COR-L47 (cell line): ENCODE measurements at places on chromosomes 16 and 17.

- no peak for DNase-seq
Measured at GRCh38 chr16:26951950-26952349, 114.8 kb upstream of the C16orf82 start.

GRCh38 chr16:63239065-63239570 lies 1202.9 kb upstream of the CDH8 start:
- no peak for DNase-seq

GRCh38 chr17:17844500-17844899 lies 7.7 kb upstream of the SREBF1 start:
- no peak for DNase-seq

DNA sequence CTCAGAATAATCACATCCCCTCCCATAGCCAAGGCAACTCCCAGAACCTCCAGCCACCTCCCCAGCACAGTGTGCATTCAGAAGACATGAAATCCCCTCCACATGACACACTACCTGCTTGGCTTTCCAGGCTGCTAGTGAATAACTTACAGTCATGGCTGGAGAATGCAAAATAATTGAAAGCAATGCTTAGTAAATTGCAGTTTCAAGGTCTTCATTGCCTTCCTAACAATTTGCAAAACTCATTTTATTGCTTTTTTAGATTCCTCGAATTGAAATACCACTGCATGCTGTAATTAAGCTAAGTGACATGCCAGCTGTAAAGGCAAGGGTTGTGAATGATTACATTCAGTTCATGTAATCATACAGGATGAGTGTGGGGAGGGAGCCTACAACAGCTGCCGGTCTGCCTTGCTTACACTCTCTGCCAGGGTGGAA lies 29.0 kb upstream of the HOXB13 start:
- DNase-seq = peak; percentile 3

DNA sequence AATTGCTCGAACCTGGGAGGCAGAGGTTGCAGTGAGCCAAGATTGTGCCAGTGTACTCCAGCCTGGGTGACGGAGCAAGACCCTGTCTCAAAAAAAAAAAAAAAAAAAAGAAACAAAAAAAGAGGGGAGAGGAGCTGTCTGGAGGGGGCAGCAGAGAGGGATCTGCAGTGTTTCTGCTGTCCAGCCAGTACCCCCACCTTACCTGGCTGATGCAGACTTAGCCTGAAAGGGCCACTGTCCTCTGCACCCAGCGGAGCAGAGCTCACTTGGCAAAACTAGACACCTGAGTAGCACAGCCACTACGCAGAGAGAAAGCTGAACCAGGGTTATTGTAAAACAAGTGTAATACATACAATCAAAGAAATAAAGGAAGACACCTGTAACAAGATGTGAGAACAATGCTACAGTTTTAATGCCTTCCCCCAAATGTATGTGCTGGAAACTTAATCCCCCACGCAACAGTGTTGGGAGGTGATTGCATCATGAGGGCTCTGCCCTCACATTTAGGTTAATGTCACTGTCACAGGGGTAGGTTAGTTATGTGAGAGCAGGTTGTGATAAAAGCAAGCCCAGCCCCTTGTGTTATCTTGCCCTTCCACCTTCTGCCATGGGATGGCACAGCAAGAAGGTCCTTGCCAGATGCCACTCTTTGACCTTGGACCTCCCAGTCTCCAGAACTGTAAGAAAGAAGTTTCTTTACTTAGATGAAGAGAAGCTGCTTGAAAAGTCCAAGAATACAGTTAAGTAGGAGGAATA lies 211.2 kb downstream of the RPTOR start:
- DNase-seq = no peak

DNA sequence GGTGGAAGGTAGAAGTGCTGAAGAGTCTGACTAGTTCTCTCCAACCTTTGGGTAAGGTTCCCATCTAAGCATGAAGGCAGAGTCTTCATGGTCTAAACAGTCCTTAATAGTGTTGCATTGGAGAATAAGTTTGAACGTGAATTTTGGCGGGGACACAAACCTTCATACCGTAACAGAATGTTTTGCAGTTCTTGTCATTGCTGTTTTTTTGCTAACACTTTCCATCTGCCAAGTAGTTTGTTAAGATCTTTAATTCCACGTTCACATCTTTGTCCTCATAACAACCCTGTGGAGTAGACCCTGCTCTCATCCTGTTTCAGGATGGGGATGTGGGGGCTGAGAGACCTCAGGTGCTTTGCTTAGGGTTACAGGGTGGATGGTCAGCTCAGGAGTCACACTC lies 936.9 kb upstream of the EEF2KMT start:
- DNase-seq = no peak

GRCh38 chr17:10127819-10128425 lies 70.5 kb downstream of the GAS7 start:
- DNase-seq = no peak

GRCh38 chr16:86901483-86901882 lies 323.1 kb downstream of the FOXL1 start:
- DNase-seq = no peak

DNA sequence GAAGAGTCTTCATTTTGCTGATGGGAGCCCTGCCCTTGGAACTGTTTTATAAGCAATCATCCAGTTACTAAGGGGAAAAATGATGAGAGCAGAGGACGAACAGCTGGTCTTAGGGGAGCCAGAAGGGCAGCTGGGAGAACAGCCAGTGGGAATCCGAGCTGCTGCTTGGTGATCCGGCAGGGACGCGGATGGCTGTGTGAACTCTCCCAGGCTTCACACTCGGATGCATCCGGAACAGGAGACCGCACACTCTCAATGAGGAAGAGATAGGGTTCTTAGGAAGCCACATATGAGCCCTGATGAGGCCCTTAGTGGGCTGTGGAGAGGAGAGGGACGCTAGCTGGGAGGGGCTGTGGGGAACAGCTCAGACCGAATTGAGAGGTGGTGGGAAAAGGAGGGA lies 5.0 kb upstream of the CACNG5 start:
- no peak for DNase-seq

DNA sequence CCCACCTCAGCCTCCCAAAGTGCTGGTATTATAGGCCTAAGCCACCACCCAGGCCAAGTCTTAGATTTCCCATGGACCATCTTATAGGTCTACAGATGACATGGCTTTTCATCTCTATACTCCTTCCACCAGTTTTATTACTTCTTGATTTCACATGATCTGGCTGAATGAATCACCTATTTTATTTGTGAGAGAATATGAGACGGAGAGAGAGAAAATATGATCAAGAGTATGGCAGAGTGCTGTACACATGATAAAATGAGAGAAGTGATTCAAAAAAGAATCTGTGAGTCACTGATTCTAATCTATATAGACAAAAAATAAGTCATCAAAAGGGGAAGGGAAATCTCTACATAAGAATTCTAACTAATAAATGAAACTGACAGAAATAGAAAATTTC lies 13.7 kb downstream of the ACSM1 start:
- DNase-seq = no peak

DNA sequence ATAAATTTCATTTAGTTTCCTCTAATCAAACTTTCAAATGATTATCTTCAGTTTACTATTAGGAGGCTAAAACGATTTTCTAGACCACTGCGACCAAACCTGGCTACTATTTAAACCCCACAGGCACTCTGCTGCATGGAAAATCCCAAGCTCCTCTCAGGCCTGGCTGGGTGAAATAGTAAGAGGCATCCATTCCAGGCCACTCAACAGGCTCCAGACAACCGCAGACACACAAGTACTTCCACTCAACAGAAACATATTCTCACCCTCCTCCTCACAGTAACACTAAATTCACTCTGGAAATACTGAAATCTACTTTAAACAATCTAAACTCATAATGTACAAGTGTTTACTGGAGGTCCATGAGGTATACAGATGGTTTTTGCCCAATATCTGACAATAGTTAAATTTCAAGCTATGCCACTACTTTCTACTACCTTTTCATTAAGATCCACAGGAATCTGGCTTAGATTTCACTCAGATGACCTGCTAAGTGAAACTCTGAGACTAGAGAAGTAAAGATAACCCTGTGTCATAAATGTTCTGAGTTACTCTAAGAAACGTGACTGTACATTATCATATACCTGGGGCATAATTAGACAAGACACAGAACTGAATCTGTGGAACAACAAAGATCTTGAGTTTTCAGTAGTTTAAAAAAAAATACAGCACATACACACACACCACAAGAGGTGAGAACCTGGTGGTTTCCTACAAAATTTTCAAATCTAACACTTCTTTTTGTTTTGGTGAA lies 10.4 kb downstream of the VPS53 start:
- DNase-seq = no peak

GRCh38 chr16:14600164-14600563 lies 29.9 kb downstream of the PARN start:
- no peak for DNase-seq

DNA sequence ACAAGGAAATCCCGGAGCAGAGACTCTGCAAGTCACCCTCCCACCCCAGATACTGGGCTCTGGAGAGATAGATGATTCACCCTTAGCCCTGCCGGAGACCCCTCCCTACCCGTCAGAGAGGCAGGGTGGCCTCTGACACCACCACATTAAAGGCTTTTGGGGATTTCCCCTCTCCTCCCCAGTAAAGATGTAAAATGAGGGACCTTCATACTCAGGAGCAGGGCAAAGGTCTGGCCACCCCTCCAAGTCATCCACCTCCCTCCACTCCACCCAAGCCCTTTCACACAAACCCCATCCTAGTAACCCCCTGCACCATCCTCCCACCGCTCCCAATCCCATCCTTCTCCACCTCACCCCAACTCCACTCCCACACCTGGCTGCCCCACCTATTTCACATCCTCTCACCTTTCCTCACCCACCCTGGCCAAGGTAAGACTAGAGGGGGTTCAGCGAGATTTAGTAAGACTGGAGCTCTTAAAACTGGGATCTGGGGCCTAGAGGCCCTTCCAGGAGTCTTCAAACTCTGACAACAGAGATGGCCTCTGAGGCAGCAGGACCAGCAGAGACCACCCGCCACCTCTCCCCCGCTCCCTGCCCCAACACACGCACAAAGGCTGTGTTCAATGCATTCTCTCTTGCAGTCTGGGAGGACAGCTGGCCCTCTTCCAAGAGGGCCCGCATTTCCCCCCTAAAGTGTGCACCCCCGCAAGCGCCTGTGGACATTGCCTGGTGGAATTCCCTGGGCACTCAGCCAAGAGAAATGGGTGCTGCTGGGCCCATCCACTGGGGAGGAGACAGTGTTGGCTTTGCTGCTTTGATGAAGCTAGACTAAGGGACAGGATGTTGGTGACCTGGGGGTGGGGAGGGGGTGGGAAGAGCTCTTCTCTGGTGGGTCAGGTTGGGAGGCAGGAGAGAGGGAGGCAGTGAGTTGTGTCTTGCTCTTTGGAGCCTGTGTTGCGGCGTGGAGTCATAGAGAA lies 1.1 kb downstream of the ABAT start:
- DNase-seq = no peak

DNA sequence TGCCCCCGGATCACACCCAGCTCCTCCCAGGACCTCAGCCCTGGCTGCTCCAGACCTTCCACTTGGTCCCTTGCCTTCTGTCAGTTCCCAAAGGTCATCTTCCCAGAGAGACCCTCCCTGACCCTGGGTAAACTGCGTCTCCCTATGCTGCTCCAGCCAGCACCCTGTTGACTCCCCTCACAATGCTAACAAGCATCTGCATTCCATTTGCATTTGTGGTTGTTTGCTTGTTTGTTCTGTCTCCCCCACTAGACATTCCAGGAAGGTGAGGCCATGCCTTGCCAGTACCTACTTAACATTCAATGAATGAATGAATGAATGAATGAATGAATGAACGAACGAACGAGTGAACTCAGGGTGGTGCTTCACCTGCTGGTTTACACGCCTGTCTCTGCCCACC lies 171.2 kb downstream of the WSCD1 start:
- DNase-seq = no peak

DNA sequence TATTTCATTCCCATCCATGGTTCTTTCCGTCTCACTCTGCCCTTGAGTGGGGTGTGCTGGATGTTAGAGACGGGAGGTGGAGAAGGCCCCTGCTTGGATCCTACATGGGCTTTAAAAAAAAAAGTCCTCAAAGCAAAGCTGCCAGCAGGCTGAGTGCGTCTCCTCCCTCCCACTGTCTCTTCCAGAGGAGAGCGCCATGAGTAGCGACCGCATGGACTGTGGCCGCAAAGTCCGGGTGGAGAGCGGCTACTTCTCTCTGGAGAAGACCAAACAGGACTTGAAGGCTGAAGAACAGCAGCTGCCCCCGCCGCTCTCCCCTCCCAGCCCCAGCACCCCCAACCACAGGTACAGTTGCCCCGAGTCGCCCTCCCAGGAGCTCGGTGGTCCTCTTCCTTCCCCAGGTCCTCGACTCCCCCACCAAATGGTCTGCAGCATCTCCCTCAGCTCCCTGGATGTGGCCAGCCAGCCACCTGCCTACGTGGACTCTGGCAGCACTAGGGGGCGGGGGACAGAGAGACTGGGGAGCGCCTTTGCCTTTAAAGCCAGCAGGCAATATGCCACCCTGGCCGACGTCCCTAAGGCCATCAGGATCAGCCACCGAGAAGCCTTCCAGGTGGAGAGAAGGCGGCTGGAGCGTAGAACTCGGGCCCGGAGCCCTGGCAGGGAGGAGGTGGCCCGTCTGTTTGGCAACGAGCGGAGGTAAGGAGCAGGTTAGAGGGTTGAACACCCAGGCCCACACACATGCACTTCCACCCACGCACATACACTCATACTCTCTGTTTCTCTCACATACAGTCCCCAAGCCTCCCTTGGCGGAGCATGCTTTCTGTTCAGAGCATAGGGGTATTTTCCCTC lies 68.2 kb downstream of the PLD6 start:
- DNase-seq = no peak

GRCh38 chr17:59800530-59800942 lies 92.2 kb downstream of the TUBD1 start:
- DNase-seq = no peak

DNA sequence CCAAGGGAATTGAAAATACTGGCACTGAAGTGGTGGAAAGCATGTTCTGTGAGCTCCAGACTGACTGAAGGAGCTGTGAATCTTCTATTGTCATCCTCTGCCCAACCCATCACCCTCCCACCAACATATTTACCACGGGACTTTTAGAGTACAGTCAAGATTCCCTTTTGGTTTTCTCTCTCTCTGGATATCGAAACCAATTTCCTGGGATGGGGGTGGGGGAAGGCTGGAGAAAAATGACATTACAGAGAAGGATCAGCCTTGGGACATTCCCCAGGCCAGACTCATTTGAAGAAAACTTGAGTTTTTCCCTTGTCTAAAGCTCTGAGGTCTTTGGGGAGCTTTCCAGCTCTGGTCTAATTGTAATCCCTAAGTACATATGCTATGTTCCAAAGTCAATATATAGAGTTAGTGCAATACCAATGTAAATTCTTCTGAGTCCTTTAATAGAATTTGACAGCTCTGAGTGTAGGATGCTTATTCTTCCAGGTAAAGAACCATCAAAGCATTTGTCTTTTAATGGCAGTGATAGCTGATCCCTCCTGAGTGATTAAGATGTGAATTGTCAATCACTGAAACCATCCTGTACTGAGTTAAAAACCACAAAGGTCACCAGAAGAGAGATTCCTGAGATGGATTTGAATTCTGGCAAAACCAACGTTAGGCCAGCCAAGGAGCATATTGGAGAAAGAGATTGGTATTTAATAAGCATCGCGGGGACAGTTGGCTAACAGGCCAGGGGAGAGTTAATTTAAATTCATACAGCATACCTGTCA lies 48.8 kb upstream of the CCL1 start:
- no peak for DNase-seq

GRCh38 chr17:973053-973452 lies 6.5 kb downstream of the NXN start:
- no peak for DNase-seq
